ENCODE measurements at places on chromosomes 1 and 21.
A peak's percentile ranks its signal among the peaks of the same experiment; 100 is the strongest.

DNA sequence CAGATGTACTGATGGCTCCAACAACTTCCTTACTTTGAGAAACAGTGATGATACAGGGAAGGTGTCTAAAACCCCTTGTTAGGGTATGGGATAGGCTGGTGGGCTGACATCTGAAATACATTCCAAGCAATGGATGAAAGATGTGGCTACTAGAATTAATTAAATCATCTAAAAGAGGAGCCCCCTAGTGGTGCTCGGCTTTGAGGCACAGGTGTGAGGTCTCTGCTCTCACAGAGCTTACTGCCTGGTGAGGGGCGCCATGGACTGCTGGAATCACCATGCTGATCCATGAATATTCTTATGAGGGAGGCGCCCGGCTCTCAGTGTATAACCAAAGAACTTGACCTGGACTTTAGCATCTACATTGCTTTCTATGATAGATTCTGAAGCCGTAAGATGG lies 48.5 kb downstream of the GNG4 start:
- DNase-seq, result no peak

DNA sequence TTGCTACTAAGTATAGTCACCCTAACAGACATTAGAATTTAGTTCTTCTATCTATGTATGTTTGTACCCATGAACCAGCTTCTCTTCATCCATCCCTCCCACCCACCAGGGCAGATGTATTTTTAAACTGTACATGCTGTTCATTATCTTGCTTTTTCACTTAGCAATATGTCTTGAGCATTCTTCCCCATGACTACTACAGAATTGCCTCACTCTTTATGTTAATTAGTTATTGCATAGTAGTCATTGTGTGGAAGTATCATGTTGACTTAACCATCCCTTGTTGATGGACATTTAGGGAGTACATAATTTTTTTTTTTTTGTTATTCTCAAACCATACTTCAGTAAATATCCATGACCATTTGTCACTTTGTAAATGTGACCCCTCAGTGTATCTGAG lies 9.9 kb downstream of the HUNK start:
- DNase-seq, result no peak

DNA sequence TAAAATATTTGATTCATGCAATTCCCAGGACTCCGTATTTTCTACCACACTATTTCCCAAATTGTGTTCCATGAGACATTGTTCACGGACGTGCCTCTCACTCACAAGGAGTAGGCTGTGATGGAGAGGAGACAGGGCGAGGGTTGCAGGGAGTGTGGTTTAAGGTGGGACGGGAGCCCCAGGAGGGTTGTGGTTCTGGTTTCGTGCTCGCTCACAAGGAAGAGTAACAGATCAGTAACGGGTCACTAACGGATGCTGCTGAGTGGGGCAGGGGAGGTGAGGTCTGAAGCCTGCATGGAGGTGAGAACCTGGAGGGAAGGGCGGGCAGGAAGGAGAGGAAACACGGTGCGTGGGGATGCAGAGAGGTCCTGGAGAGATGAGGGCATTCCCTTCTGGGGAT lies 28.8 kb downstream of the TFF3 start:
- DNase-seq, result no peak

DNA sequence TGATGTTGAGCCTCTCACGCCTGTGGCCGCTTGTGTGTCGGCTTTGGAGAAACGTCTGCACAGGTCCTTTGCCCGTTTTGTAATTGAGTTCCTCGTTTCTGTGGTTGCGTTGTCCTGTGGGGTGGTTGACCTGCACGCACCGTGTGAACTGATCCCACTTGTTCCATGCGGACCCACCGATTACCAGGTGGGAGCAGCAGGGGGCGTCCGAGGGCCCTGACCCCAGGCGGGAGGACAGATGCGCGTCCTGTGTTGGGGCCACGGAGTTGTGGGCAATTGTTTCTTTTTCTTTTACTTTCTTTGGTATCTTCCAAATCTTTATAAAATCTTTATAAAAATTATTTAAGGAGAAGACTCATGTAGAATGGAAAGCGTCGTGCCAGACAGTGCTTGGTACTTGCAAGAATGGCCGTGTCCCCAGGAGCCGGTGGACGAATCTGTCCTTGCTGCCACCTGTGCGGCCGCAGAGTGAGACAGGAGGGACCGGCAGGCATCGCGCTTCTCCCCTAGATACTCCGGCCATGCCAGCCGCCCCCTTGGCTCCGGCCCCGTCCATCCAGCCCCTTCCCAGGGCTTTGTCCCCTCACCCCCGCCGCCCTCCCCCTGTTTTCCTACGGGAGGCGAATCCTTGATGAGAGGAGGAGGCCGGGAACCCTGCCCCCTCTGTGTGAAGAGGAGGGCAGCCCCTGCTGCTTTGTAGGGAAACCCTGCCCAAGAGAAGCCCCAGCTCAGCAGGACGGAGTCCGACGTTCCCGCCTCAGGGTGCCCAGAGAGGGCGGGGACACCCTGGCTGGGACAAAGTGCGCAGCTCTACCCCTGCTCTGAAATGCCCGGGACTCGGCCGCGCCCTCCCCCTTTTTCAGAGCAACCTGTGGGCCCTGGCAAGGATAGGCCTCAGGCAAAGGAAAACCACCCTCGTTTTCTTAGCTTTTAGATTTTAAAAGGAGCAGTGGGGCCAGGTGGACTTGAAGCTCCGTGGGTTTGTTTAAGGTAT lies 41.7 kb downstream of the PRKCZ start:
- peak; percentile 27 for DNase-seq

DNA sequence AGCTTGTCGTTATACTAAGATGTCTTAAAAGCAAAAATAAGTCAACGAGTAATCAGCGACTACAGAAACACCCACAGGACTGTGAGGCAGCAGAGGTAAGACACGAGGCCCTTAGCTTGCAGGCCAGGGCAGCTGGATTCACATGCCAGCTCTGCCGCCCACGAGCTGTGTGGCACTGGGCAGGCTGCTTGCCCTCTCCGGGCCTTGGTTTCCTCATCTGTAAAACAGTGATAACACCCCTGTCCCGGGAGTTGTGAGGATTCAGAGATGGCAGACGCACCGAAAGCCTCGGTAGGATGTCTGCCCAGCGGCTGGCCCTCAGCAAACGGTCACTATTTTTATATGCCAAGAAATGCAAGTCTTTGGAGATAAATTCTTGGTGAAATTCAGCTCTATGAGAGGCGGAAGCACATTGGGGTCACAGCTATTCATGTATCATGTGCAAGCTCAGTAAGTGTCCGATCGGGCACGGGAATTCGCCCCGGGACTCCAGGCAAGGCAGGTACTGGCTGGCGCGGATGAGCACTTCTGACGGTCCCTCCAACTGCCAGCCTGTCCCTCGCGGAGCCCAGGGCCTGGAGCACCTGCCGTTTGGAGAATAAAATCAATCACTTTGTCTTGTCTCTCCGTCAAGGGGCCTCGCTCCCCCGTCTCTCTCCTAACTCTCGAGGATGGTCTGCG lies 1.1 kb downstream of the C2CD2 start:
- no peak for DNase-seq

DNA sequence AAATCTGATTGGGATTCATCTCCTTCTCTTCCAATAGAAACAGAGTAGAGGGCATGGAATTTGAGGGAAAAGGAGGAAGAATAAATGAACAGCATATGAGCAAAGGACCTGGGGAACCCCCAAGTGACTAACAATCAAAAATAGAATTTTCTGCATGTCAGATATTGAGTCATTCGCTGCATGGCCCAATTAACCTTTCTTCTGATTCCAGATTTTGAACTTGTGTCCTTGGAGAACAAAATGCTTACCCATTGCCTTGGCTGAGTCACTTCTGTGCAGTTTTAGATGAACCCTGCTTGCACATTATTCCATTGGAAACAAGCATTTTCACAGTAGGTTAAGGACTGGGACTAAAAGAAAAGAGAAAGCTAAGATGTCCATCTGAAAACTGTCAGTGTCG lies 390.5 kb downstream of the ST6GALNAC3 start:
- no peak for DNase-seq

DNA sequence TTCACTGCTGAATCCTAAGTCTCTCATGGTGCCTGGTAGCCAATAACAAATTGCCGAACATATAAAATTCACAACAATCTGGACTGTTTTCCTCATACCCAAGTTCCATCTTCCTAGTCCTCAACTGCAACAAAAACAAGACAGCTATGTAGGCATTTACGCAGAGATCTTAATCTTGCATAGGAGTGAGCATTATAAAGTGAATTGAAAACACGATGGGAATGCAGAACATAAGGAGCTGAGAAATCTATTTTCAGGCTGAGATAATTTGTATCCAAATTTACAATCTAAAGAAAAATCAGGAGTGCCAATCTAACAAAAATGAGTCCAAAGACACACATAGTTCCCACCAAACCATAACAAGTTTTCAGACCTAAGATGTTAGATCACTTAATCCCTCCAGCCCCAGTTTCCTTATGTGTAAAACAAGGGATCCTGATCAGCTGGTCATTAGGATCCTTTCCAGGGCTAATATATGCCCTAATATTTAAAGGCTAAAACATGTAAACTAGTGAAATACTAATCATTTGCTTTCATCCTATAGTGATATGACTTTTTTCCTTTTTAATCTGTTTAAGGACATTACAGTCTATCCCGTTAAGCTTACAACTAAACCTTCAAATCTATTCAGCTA lies 1.9 kb downstream of the SLC16A1 start:
- no peak for DNase-seq

- DNase-seq, result no peak
Measured at GRCh38 chr1:208110296-208110695, 133.9 kb downstream of the PLXNA2 start.

Measured in substantia nigra (tissue), 51 donors.